Mesothelial cell of epicardium (in vitro differentiated cells): ENCODE measurements at places on chromosomes 6 and 20.

- DNase-seq: no peak
Measured at GRCh38 chr6:106182455-106182854, 96.3 kb downstream of the PRDM1 start.

DNA sequence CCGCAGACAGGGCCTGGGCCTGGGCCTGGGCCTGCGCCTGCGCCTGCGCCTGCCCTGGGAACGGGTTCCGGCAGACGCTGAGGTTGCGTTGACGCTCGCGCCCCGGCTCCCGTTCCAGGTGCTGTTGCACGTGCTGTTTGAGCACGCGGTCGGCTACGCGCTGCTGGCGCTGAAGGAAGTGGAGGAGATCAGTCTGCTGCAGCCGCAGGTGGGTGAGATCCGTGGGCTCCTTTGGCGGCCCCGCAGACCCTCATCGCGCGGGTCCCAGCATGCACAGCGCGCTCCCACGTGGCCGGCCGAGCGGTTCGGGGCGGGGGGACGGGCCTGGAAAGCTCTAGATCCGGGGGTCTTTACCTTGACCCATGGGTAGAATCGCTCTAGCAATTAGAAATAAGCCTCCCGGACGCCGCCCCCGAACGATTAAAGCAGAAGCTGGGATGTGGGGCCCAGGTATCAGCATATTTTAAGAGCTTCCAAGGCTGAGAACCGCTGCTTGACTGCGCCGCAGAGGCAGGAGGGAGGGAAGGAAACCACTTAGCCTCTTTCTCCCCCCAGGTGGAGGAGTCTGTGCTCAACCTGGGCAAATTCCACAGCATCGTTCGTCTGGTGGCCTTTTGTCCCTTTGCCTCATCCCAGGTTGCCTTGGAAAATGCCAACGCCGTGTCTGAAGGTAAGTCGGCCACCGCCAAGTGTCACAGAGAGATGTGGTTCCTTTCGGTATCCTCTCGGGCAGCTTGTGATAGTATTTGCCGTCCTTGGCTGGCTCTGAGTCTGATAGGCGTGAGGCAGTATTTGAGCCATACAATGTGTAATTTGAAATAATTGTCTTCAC, 508 bp downstream of the NOP56 start:
- no peak for DNase-seq

GRCh38 chr20:23456409-23456808, 3.7 kb upstream of the CST11 start:
- no peak for DNase-seq

- no peak for DNase-seq
Measured at GRCh38 chr6:96304997-96305396, 216.6 kb upstream of the UFL1 start.

GRCh38 chr6:6832439-6832838, 243.9 kb downstream of the LY86 start:
- DNase-seq: no peak
